OCI-M1 (cell line): ENCODE measurements at places on chromosomes 16 and 17.

DNA sequence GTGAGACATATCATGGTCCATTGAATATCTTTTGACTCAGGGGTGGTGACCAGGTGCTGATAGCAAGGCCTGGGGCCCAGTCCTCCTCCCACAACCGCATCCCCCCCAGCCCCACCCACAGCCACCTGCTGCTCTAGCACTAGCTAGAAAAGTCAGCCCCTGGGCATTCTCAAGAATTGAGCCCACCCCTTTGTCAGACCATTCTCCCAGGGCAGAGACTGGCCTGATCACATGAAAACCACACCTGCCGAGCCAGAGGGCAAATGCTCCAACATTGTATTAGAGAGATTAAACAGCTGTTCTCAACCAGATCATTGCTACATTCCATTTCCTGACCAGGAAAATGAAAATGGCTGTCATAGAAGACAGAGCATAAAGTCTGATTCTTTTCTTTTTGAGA lies 62.4 kb downstream of the RAB11FIP4 start:
- no peak for DNase-seq

DNA sequence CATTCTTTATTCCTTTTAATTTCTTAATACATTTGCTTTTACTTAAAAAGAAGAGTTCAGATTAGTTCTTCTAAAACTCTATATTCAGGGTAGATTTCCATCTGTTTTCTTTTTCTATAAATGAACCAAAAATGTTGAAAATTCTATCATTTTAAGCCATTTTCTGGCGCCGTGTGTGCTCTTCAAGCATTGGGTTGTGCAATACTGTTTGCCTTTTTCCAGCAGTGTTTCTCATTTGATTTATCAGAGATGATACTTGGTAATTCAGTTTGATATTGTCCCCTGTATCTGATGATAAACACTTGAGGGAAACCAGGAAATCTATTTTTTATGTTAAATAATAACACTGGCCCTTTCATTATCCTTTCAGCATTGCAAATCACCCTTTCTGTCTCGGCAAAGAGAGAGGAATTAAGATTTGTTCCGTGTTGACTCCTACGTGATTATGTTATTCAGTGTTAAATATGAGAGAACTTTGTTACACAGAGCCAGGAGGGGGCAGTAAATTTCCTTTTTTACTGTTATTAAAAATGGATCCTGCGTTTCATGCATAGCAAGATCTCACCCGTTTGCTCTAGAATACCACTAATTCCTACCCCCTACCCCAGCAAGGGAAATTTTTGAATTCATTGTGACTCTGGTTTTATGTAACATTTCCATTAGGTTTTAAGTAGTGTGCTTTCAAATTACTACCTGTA lies 606.9 kb upstream of the RBFOX1 start:
- peak; percentile 16 for DNase-seq

- peak; percentile 5 for DNase-seq
Observed at GRCh38 chr16:70652322-70652721, 6.0 kb downstream of the IL34 start.

- DNase-seq = peak; percentile 74
Observed at GRCh38 chr17:57365420-57365819, 109.1 kb downstream of the MSI2 start.

GRCh38 chr16:16042076-16042475 lies 92.7 kb downstream of the ABCC1 start:
- DNase-seq = no peak

DNA sequence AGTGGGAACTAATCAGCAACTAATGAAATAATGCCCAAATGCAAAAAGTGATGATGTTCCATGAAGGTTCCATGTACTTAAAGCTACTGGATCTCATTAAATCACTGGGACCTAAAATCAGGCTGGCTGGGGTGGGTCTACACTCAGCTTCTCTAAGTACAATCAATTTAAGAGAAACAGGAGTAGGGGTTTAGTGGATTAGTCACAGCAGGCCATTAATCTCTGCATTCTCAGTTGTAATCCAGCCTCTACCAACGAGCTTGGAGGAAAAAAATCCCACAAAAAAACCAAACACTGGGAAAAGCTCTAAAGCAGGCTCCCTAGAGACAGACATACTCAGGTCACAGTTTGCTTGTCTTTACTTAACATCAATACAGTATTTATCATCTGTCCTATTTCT lies 15.0 kb downstream of the CA10 start:
- DNase-seq = no peak

- DNase-seq = no peak
Observed at GRCh38 chr17:58263773-58264172, 17.0 kb downstream of the MPO start.

- DNase-seq = peak; percentile 82
Observed at GRCh38 chr17:45948881-45949624, 50.0 kb upstream of the STH start.

DNA sequence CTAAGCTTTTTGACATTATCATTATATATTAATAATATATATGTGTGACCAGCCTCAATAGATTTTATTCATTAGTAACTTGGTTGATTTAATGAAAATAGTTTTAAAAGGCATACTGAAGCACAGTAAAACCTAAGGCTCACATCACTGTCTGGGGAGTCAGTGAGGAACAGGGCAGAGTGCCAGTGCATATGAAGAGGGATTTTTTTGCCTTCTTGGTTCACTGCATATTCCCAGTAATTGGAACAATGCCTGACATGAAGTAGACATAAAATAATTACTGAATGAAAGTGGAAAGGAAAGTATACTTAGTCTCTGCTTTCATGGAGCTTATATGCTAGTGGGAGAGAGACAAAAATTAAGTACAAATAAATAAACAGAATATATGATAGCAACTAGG lies 81.1 kb downstream of the FTO start:
- peak; percentile 29 for DNase-seq

GRCh38 chr16:89523680-89524344 lies 15.6 kb downstream of the SPG7 start:
- DNase-seq = no peak

GRCh38 chr17:39903158-39903884 lies 15.1 kb downstream of the GSDMB start:
- peak; percentile 92 for DNase-seq

DNA sequence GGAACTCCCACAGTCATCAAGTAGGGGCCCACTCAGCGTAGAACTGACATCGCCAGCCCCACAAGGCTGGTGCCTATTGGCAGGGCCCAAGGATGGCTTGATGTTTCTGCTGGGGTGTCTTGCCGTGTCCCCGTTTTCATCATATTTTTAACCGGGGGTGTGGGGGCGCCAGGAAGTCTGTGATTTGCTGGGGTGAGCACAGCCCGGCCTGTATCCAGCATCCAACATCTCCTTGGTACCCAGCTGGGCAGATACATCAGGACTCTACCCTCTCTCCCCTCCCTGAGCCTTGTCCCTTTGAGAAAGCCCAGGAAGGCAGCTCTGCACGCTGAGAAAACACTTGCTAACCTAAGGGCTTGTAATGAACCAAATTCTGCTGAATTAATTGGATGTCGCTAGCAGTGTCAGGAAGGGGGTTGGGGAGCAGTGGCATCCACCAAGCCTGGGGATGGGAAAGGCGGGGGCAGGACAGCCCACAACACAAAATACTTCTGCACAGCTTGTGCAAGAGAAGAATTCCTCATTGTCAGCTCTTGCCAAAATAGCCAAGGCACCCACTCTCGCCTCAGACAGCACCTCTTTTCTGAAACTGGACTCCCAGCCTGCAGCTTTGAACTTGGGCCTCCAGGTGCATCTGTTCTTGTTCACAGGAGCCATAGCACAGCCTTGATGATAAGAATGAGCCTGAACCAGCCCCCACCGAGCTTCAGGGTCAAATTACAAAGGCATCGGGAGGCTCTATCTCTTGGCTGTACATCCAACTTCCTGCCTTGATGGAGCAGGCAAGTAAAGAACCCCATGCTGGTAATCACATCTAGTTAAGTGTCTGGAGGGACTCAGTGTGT lies 63.7 kb upstream of the LYRM9 start:
- peak; percentile 53 for DNase-seq

GRCh38 chr17:36493956-36494355 lies 7.5 kb downstream of the ZNHIT3 start:
- no peak for DNase-seq

GRCh38 chr16:57759541-57760356 lies 24.2 kb downstream of the KATNB1 start:
- no peak for DNase-seq

GRCh38 chr16:70612931-70613330 lies 33.4 kb upstream of the IL34 start:
- DNase-seq = no peak

DNA sequence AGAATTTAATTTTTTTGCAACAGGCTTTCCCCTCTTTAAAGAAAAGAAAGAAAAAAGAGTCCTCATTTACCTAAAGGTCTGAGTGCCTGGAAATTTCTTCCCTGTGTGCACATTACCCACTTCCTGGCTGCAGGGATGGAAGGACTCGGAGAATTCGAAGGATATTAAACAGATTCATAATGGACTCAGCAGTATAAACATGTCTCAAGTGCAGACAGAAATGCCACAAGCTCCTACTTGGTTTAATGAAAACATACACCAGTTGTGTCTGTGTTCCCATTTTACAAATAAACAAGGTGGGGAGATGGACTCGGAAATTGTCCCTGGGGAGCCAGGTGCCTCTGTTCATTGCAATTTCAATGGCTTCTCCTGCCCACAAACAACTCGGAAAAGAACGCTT lies 47.2 kb downstream of the MEOX1 start:
- no peak for DNase-seq

DNA sequence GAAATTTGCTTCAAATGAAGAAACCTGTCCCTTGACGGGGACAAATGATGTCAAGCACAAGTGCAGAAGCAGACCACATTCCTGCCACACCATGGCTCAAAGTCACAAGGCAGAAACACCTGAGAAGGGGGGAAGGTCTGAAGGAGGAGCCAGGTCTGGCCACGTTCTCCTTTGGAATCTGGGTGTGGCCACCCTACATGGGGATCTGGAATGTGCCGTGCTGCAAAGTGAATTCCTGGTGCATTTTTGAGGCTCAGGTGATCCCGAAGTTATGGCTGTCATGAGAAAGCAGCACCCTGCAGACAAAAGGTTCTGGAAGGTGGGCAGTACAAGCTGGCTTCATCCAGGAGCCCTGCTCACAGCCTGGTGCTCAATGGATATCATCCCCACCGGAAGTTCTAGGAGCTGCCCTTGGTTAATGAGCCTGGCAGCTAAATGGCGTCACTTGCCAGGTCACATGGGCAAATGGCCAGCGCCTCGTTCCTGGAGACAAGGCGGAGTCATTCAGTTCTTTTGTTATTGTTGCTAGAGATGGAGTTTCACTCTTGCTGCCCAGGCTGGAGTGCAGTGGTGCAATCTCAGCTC lies 20.1 kb upstream of the ADCY9 start:
- DNase-seq = no peak

DNA sequence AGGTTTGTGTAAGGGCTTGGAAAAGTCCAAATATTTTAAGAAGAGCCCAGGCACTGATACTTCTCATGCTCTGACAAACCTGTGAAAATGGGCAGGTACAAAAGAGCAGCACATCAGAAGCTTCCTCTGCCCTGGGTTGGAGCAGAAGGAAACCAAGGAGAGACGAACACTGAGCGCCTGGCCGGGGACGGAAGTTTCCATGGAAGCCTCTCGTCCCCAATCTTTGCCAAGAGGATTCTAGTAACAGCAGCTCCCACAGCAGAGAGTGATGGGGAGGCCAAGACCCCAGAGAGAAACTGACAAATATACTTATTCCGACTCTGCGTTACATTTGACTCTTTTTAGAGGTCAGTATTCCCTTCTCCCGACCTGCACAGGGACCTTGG lies 268.5 kb downstream of the C16orf95 start:
- no peak for DNase-seq

DNA sequence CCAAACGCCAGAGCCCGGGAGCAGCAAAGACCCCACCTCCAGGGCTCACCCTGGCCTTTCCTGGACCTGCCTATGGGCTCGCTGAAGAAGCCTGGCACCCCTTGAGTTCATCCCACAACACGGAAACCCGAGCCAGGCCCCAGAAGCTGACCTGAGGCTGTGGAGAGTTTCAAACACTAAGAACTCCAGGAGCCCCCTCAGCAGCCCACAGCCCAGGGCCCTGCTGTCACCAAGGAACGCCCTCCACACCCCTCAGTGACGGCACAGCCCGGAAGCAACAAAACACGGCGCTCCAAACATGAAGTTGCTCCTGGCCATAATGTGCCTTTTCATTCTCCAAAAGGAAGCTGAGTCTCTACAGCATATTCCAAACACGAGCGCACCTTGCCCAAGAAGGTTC lies 9.2 kb downstream of the SLC38A10 start:
- DNase-seq = no peak

- peak; percentile 41 for DNase-seq
Observed at GRCh38 chr17:60678118-60678444, 430 bp downstream of the BCAS3 start.

GRCh38 chr17:41956522-41956921 lies 10.1 kb upstream of the CNP start:
- DNase-seq = no peak
